Fibroblast of skin of abdomen (primary cell): ENCODE measurements at places on chromosomes 7 and 10.

- DNase-seq = peak; percentile 80
Measured at GRCh38 chr7:90250601-90251303, 5.8 kb downstream of the CFAP69 start.

- no peak for DNase-seq
Measured at GRCh38 chr10:64408391-64409183, 887.4 kb downstream of the REEP3 start.

- DNase-seq = no peak
Measured at GRCh38 chr7:92231-92674, 100.1 kb upstream of the FAM20C start.

- no peak for DNase-seq
Measured at GRCh38 chr10:122499012-122499411, 37.7 kb downstream of the HTRA1 start.

- no peak for DNase-seq
Measured at GRCh38 chr10:124558339-124559321, 97.0 kb downstream of the LHPP start.

GRCh38 chr7:104795616-104796398 is 218.2 kb upstream of the KMT2E start:
- no peak for DNase-seq

DNA sequence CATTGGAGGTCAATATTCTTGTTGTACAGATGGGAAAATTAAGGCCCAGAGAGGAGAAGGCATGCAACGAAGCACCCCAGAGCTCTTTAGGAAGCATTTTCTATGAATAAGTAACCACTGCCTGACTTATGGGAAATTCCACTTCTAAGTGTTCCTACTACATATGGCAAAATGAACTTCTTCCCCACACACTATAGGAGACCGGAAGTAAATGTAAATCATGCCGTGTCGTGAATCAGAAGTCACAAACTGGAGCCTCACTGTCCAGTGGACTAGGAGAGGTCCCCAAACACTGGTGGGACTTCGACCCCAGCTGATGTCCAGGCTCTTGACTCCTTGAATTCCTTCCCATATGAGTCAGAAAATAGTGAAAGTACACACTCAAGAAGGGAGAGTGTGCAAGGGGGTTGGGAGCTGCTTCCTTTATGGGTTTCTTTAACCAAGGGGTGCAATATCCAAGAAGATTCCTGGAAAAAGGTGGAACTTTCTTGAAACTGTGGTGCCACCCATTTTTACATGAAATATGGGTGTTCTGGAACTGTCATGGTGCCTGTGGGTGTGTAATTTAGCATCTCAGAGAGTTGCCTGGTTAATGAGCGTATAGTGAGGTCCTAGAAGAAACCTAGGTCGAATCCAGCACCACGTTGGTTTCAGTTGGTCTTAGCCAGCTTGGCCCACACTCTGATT is 6.7 kb downstream of the RASSF4 start:
- DNase-seq = peak; percentile 24

- peak; percentile 51 for DNase-seq
Measured at GRCh38 chr10:97427571-97428179, 1.7 kb downstream of the PGAM1 start.

GRCh38 chr7:94109556-94109955 is 105.4 kb upstream of the BET1 start:
- no peak for DNase-seq

GRCh38 chr7:32905175-32905662 is 13.7 kb upstream of the KBTBD2 start:
- DNase-seq = peak; percentile 94

DNA sequence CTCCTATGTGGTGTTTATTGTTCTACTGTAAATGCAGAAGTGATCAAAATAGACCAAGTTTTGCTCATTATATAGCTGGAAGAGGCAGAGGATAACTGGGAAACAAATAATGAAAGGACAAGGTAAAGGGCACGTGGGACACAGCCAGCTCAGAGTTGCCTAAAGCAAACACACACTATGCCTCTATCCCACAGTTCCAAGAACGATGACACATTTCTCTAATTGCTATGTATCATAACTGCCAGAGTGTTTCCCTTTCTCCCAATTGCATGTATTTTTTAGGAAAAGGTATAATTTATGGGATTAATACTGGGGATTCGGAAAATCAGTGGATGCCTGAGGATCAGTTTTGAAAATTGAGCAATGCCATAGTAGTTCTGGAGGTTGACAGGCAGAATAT is 49.0 kb downstream of the CCDC71L start:
- no peak for DNase-seq

DNA sequence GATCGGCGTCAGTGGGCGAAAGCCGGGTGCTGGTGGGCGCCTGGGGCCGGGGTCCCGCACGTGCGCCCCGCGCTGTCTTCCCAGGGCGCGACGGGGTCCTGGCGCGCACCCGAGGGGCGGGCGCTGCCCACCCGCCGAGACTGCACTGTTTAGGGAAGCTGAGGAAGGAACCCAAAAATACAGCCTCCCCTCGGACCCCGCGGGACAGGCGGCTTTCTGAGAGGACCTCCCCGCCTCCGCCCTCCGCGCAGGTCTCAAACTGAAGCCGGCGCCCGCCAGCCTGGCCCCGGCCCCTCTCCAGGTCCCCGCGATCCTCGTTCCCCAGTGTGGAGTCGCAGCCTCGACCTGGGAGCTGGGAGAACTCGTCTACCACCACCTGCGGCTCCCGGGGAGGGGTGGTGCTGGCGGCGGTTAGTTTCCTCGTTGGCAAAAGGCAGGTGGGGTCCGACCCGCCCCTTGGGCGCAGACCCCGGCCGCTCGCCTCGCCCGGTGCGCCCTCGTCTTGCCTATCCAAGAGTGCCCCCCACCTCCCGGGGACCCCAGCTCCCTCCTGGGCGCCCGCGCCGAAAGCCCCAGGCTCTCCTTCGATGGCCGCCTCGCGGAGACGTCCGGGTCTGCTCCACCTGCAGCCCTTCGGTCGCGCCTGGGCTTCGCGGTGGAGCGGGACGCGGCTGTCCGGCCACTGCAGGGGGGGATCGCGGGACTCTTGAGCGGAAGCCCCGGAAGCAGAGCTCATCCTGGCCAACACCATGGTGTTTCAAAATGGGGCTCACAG is 1.1 kb downstream of the EGFR start:
- DNase-seq = no peak

- DNase-seq = no peak
Measured at GRCh38 chr10:43958071-43958432, 309.4 kb upstream of the ZNF32 start.

- DNase-seq = no peak
Measured at GRCh38 chr7:34584526-34584925, 73.5 kb upstream of the NPSR1 start.

DNA sequence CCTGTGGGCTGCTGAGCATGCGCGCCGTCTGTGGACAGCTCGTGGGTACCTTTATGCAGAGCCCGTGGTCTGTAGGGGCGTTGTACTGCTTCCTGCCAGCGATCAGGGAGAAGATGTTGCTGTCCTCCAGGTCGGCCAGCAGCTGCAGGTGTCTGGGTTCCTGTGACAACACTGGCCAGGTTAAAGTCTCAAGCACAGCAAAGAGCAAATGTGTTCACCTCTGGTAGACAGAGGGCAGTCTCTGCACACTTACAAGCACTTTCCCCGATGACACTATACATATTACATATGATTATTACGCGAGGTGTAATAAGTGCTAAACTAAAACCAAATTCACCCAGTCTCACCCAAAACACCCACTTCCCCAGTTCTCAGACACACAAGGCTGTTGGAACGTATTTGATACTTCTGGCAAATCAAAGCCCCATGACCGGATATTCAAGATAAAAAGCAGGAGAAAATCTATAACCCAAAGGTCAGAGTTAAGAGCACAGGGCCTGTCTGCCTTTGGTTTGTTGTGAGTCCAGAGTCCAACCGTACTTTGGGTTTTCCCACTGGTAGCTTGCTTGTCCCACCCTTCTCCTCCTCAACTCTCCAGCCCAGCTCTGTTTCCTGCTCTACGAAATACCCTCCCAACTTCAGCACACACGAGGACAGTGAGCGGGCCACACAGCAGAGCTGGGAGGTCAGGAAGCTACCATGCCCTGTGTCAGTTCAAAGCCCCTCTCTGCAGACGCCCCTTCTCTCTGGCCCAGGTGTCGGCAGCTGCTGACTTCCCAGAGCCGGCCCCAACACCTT is 49.7 kb upstream of the DDC start:
- no peak for DNase-seq

DNA sequence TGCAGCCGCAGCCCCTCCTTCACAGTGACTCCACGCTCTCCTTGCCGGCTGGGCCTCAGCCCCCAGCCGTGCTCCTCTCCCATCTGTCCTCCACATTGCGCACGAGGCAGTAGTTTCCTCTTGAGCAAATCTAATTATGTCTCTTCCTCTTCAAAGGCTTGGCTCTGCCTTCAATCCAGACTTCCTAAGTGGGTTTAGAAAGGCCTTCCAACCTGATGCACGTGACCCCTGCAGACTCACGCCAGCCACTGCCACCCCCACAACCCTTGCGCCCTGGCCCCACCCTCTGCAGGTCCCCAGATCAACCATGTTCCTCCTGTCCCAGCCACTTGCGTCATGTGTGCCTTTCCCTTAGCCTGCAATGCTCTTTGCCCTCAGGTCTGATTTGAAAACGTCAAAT is 75.0 kb upstream of the ADAM12 start:
- no peak for DNase-seq

GRCh38 chr7:89223900-89224395 is 428.4 kb upstream of the TEX47 start:
- peak; percentile 7 for DNase-seq

GRCh38 chr7:139936760-139937310 is 107.8 kb downstream of the TBXAS1 start:
- peak; percentile 60 for DNase-seq

DNA sequence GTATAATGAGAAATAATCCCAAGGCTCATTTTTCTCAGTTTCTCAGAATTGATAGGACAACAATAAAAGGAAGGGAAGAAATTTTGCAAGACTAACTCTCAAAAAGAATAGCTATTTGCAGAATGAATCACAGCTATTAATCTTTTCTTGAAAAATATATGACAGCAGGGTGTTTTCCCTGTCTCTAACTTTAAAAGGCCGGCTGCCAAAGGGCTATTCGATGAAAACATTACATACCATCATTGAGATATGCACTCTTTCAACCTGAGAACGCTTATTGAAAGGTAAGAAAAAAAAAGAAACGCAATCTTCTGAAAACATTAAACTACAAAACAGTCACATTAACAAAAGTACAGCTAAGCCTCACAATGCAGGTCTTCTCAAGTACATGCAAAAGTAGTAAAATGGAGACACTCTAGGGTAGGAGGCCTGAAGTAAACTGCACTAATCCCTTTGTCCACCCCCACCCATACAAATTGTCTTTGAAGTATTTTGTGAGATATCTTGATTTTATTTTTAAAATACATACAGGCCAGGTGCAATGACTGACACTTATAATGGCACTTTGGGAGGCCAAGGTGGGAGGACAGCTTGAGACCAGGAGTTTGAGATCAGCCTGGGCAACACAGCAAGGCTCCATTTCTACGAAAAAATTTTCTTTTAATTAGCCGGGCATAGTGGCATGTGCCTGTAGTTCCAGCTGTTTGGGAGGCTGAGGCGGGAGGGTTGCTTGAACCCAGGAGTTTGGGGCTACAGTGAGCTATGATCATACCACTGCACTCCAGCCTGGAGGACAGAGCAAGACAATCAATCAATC is 83.0 kb downstream of the PARD3 start:
- DNase-seq = peak; percentile 78

DNA sequence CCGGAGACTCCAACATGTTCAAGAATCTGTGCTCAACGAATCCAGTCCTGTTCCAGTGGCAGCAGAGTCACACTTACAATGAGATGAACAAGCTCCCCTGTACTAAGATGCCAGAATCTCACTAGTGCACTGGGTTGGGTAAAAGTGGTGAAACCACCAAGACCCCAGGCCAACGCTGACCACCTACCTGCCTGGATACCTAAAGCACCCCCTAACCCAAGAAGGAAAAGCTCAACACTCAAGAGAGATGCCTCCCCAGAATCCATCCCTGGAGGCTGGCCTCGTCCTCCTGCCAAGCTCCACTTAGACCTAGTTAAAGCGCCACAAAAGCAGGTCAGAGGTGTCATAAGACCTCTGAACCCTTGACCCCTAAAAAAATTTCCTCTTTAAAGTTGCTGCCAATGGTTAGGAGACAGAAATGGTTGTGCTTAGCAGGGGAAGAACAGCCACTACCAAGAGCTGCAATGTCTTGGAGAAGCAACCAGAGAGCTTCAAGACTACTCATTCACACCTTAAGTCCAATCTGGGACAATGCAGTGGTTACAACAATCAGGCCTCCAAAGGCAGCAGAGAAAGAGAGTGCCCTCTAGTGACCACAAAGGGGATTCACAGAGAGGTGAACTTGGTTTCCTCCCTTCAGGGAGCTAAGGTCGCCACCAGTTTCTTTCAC is 94.6 kb upstream of the MACROH2A2 start:
- peak; percentile 47 for DNase-seq

DNA sequence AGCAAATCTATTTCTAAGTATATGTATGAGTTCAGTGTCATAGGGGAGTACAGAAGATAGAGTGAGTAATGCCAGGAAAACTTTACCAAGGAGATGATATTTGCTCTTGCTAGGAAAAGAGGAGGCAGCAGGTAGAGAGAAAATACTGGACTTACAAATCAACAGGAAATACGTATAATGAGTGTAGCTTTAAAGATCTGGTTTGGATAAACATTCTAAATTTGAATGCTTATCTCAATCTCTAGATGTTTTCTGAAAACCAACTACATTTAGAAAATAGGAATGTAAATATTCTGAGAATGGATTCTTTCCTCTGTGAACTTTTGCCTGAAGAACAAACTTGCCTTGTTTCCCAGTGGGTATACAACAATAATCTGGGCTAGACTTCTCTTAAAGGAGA is 46.9 kb upstream of the GNAI1 start:
- DNase-seq = no peak
